SK-N-MC (cell line): ENCODE measurements at places on chromosomes 6 and 20.

- no peak for DNase-seq
Measured at GRCh38 chr6:12110523-12111362, 98.6 kb downstream of the HIVEP1 start.

DNA sequence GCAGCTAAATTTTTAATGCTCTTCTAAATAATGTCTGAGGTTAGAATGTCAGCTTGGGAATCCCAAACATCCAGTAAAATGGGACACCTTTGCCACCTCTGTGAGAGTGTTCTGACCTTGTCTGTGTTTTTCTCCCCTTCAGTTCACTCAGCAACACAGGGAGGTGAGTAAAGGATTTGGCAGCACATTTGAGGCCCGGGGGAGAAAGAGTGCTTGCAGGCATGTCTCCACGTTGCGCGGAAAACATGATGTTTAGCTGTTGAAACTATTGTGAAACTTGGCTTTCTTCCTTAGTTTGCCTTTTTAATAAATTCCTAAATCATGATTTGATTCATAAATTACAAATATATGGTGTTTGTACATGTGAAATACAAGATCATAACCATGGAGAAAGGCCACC is 707.8 kb upstream of the FLRT3 start:
- DNase-seq = no peak

- no peak for DNase-seq
Measured at GRCh38 chr6:48765352-48765961, 654.5 kb upstream of the PTCHD4 start.

DNA sequence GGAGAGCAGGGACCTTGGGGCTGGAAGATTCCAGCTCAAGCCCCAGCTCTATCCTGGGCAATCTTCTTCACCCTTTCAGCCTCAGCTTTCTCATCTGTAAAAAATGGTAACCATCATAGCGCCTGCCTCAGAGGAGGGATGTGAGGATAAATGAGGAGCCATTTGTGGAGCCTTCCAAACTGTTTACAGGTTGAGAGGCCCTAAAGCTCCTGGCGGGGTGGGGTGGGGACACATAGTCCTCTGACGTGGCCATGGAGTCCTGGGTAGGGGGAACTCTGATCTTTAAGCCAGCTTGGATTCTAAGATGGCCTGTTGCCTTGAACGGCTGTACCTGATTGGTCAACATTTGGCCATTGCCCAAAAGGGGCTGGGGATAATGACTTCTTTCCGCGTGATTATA is 111.1 kb downstream of the TOX2 start:
- no peak for DNase-seq

GRCh38 chr6:119348096-119348747 is 1.3 kb downstream of the MAN1A1 start:
- no peak for DNase-seq

DNA sequence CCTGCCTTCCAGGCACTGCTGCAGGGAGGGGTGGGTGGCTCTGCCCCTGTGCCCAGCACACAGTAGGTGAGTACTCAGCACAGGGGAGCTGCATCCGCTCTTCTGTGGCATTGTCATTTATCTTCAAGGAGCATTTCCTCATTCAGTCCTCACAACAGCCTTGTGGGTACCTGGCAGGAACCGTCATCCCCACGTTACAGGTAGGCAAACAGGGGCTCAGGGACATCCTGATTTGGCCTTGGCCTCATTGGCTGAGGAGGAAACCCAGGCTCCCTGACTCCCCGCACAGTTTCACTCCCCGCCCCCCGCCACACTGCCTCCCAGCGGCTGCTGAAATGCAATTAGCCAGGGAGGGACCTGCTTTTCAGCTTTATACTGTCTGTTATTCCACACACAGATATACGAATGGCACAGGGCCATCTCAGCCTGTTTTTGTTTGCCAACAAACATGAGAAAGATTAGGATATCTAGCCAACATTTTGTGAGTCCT is 24.2 kb upstream of the PNPLA1 start:
- DNase-seq = no peak

DNA sequence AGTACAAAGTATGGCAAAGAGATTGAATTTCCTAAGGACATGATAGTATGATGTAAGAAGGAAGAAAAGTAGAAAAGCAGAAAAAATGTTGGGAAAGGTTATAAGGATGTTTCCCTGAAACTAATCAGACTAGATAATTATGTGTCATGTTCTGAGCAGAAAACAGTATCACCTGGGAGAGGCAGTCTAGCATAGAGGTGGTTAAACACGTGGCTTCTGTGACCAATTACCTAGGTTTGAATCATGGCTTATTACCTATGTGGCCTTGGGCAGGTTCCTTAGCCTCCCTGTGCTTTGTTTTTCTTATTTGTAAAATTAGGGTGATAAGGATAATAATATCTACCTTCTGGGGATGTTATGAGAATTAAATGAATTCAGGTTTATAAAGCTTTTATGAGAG is 38.0 kb downstream of the SCGN start:
- DNase-seq = no peak

GRCh38 chr6:19691465-19692167 is 145.6 kb upstream of the ID4 start:
- DNase-seq = no peak

DNA sequence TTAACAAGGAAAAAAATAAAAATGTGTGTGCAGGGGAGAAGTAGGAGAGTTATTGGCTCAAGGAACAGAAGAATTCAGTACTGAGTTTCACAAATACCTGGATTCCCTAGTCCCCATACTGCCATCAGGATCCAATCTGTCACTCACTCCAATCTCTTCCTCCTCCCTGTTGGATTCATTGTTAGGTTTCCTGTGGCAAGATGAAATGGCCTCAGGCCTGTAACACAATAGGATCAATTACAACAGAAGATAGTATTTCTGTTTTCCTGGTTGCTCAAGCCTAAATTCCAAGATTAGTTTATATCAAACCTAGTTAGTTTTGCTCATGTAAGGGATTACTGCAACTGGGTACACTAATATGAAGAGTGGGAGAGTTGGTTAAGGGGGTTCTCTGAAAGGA is 24.4 kb downstream of the HCRTR2 start:
- DNase-seq = no peak

DNA sequence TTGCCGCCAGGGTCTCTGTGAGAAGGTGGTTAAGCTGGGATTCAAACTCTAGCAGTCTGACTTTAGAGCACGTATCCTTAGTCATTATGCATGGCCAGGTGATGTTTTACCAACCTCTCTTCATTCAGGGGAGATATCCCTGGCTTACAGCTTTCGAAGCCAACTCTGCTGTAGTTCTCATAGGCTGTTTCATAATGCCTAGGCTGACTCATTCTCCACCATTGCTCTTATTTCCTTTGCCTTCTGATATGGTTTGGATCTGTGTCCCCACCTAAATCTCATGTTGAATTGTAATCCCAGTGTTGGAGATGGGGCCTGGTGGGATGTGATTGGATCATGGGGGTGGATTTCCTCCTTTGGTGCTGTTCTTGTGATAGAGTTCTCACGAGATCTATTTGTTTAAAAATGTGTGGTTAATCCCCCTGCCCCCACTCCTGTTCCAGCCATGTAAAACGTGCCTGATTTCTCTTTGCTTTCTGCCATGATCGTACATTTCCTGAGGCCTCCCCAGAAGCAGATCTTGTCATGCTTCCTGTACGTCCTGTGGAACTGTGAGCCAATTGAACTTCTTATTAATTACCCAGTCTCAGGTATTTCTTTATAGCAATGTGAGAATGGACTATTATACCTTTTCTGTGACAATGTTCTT is 94.6 kb upstream of the MAN1A1 start:
- DNase-seq = no peak

GRCh38 chr6:157173776-157174175 is 149.5 kb downstream of the TMEM242 start:
- DNase-seq = no peak

DNA sequence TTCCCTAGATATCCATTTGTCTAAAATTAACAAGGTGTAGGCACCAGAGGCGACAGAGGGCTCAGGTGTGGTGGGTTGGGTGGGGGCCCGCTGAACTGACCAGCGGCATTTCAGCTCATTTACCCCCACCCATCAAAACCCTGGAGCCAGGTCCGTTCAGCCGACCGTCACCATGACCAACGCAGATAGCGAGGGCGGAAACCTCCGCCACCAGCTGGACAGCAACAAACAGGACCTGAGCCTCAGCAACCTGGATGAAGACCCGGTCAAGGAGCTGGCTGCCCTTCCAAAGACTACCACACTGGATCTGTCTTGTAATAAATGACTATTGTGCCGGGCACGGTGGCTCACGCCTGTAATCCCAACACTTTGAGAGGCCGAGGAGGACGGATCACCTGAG is 120.8 kb upstream of the LGSN start:
- no peak for DNase-seq

- no peak for DNase-seq
Measured at GRCh38 chr6:90304308-90304707, 7.7 kb upstream of the BACH2 start.

DNA sequence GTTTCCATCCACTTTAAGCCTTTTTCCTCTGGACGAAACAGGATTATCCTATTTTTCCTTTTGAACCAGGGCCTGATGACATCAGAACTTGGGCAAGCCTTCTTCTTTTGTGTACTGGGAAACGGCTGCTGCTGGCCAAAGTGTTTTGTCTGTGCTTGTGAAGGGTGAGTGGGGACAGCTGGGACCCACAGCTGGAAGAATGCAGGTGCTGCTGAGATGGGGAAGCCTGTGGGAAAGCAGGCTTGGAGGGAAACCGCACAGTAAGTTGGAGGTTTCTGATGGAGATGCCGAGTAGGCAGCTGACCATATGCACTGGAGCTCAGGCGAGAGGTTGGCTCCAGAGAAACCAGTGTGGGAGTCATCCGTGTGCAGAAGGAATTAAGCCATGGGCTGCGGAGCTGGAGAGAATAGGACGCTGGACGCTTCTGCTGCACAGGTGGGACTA is 8.5 kb upstream of the PSMG4 start:
- DNase-seq = no peak

DNA sequence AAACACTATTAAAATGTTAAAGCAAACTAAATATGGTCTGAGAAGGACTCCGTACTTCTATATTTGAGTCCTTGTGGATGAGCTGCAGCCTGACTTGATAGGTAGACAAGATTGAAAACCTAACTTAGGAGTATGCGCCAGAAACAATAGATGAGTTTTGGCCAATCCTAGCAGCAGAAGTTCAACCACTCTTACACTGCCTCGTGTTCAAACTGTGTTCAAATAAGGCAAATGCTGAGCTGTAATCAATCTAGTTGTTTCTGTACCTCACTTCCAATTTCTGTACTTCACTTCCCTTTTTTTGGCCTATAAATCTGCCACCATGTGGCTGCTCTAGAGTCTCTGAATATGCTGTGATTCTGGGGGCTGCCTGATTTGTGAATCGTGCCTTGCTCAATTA is 13.2 kb upstream of the SERINC1 start:
- DNase-seq = no peak

- DNase-seq = no peak
Measured at GRCh38 chr6:70843328-70843918, 113.4 kb downstream of the B3GAT2 start.

GRCh38 chr6:78465059-78465634 is 402.2 kb upstream of the IRAK1BP1 start:
- DNase-seq = no peak

- no peak for DNase-seq
Measured at GRCh38 chr20:59004493-59004762, 2.6 kb downstream of the CTSZ start.

GRCh38 chr6:42446996-42447395 is 4.7 kb downstream of the TRERF1 start:
- no peak for DNase-seq

- DNase-seq = no peak
Measured at GRCh38 chr20:6726761-6727160, 40.7 kb upstream of the BMP2 start.

- no peak for DNase-seq
Measured at GRCh38 chr6:42367353-42368011, 84.2 kb downstream of the TRERF1 start.

DNA sequence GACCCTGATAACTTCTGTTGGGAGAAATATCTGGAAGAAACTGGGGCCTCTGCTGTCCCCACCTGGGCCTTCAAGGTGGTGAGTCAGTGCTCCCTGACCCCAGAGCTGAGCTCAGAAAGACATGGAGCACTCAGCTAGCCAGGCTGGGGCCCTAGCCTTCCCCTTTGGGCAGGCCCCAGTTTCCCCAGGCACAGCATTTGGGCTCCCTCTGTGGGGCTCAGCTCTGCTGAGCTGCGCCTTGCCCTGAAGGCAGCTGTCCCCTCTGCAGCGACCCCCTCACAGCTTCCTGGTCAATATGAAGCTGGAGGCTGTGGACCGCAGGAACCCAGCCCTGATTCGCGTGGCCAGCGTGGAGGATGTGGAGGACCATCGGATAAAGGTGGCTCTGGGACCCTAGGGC is 24.8 kb upstream of the SGK2 start:
- DNase-seq = no peak

GRCh38 chr20:46375771-46376170 is 30.6 kb downstream of the ELMO2 start:
- DNase-seq = no peak

- no peak for DNase-seq
Measured at GRCh38 chr20:23995905-23996666, 7.5 kb upstream of the GGTLC1 start.

- DNase-seq = no peak
Measured at GRCh38 chr20:25382704-25383370, 7.8 kb downstream of the ABHD12 start.

DNA sequence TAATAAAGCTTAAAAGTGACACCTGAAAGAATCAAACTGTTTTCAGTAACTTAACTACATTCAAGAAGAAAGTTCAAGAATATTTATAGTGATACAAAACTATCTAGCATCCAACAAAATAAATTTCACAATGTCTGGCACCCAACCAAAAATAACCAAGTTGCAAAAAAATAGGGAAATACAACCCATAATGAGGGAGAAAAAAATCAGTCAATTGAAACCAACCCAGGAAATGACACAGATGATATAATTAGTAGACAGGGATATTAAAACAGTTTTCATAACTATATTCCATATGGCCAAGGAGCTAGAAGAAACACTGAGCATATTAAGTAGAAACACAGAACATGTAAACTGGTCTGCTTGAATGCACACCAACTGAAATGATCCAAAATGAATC is 120.2 kb upstream of the BEND3 start:
- DNase-seq = no peak

- DNase-seq = no peak
Measured at GRCh38 chr20:20955892-20956291, 150.3 kb downstream of the LINC00237 start.

GRCh38 chr6:37244430-37245310 is 12.9 kb upstream of the TBC1D22B start:
- DNase-seq = no peak

GRCh38 chr6:154509421-154510143 is 903 bp downstream of the CNKSR3 start:
- no peak for DNase-seq

- no peak for DNase-seq
Measured at GRCh38 chr6:111982681-111983080, 71.2 kb upstream of the CCN6 start.
